B cell (primary cell): ENCODE measurements at places on chromosomes 3 and 15. TPM values are rescaled to one million over a fixed set of nuclear protein-coding genes. Genes with fewer than 3 reads are reported as not detected.

GRCh38 chr15:76447728-76448441, 111.3 kb downstream of the ISL2 start:
- H3K4me3 ChIP-seq = no peak overlapping the region
- H3K36me3 ChIP-seq = no peaks in the 10 kb centered on the region

DNA sequence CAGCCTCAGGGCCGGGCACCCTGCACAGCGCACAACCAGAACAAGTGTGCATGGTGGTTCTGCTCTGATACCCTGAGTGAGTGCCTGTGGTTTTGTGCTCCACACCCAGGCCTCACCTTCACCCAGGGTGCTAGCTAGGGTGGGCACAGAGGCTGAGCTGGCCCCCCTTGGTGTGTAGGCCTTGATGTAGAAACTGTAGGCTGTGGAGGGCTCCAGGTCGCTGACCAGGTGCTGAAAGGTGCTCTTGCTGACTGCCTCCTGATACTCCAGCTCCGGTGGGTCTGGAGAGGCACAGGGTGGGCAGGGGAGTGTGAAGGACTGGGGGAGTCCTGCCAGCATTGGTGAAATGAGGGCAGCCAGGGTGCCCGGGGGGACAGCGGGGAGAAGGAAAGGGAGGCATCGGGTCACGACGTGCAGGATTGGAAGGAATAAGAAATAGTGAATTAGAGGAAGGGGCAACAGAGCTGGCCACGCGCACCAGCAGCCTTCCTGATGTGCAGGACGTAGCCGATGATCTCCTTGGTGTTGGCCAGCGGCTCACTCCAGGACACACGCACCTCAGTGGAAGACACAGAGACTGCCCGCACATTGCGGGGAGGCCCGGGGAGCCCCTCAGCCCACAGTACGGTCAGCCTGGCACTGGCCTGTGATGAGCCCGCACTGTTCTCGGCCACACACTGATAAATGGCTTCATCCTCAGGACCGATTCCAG, 26.6 kb downstream of the RNU5B-1 start:
- DNase-seq = no peak
- no peaks in the 10 kb centered on the region for H3K4me1 ChIP-seq

SAMD7 gene
- total RNA-seq = 0.12 TPM in 1 of 2 replicates, not detected in the other

DNA sequence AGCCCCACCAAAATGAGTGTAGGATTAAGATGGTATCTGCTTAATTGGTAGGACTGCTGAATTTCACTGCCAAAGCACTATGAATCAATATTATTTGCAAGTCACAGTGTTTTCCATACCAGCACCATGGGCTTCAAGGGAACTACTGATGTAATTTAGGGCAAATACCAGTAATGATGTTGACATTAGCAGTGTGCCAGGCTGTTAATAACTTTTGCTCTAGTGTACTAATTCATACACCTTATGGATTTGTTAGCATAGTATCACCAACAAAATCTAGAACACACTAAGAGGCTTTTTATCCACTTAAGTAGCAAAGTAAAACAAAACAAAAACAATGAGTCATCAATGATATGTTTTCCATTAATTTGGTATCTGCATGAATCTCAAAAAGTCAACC, 888.2 kb downstream of the CADM2 start:
- H3K36me3 ChIP-seq = no peaks in the 10 kb centered on the region
- no peak for DNase-seq
- no peaks in the 10 kb centered on the region for H3K27me3 ChIP-seq
- no peak overlapping the region for H3K27ac ChIP-seq
- no peak overlapping the region for H3K4me3 ChIP-seq
- H3K4me1 ChIP-seq = no peaks in the 10 kb centered on the region

DNA sequence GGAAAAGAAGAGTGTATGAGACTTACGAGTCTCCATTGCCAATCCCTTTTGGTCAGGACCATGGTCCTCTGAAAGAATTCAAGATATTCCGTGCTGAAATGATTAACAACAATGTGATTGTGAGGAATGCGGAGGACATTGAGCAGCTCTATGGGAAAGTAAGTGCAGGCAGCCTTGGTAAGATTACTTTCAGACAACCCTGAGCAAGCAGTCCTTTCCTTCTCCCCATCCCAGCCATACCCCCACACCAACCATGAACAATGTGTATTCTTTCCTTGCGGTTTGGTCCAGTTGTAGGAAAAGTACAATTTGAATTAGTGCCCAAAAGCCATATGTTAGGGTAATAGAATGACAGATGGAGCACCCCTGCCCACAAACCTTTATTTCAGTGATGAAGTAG, 5.6 kb downstream of the TSEN2 start:
- H3K4me3 ChIP-seq = no peak overlapping the region
- no peak for DNase-seq
- H3K4me1 ChIP-seq = peaks cover 8% of the 10 kb centered on the region
- H3K36me3 ChIP-seq = no peaks in the 10 kb centered on the region

- H3K4me1 ChIP-seq = no peaks in the 10 kb centered on the region
- no peak overlapping the region for H3K27ac ChIP-seq
- DNase-seq = no peak
- H3K36me3 ChIP-seq = no peaks in the 10 kb centered on the region
- no peak overlapping the region for H3K4me3 ChIP-seq
Observed at GRCh38 chr15:76514282-76514681, 177.7 kb downstream of the ISL2 start.

- H3K27ac ChIP-seq = no peak overlapping the region
- H3K4me1 ChIP-seq = no peaks in the 10 kb centered on the region
- no peak for DNase-seq
- H3K36me3 ChIP-seq = no peaks in the 10 kb centered on the region
- H3K27me3 ChIP-seq = peaks cover 7% of the 10 kb centered on the region
- no peak overlapping the region for H3K4me3 ChIP-seq
Observed at GRCh38 chr3:62870321-62870720, 4.9 kb downstream of the CADPS start.

DNA sequence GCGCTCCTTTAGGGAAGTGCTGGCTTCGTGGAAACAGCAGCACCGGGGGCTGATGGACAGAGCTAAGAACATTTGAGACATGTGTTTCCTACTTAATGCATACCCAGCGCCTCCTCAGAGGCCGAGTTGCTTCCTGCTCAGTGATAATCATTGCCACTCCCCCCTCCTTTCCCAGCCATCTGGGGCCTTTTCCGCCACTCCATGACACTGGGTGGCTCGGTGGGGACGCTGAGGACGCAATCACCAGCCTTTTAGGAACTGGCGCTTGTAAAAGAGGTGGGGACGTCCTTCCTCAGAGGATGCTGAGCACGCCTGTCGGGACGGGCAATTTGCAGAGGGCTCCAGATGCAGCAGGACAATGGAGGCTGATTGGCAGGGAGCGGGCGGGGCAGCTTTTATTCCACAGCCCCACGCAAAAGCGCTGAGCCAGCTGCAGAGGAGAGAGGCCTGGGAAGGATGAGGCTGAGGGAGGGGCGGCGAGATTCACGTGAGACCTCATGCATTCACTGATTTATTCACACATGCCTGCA, 22.2 kb upstream of the IQSEC1 start:
- H3K27me3 ChIP-seq = peaks cover 14% of the 10 kb centered on the region
- H3K36me3 ChIP-seq = no peaks in the 10 kb centered on the region
- H3K4me3 ChIP-seq = no peak overlapping the region
- DNase-seq = peak; percentile 33

GRCh38 chr3:18224426-18224825, 200.7 kb downstream of the SATB1 start:
- peak; percentile 34 for DNase-seq
- no peak overlapping the region for H3K27ac ChIP-seq
- peaks cover 61% of the 10 kb centered on the region for H3K4me1 ChIP-seq
- H3K27me3 ChIP-seq = no peaks in the 10 kb centered on the region
- no peaks in the 10 kb centered on the region for H3K36me3 ChIP-seq
- peak overlapping the region; percentile 56 for H3K4me3 ChIP-seq

DNA sequence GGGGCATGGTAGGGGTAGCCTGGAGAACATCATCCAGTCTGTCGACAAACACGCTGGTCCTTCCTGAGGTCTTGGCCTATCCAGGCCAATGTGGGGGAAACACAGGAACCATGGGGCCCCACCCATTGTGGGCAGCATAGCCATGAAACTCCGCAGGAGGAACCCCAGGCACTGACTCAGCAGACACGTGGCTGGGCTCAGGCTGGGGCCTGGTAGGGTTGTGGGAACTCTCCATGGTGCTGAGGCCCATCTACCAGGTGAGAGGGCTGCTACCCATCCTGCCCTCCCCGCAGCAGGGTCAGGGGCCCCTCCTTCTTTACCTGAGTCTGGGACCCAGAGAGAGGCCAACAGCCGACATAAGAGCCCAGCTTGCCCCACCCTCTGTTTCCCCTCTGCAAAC, 22.6 kb upstream of the CACNA2D2 start:
- H3K36me3 ChIP-seq = no peaks in the 10 kb centered on the region
- H3K4me3 ChIP-seq = no peak overlapping the region
- no peak for DNase-seq

DNA sequence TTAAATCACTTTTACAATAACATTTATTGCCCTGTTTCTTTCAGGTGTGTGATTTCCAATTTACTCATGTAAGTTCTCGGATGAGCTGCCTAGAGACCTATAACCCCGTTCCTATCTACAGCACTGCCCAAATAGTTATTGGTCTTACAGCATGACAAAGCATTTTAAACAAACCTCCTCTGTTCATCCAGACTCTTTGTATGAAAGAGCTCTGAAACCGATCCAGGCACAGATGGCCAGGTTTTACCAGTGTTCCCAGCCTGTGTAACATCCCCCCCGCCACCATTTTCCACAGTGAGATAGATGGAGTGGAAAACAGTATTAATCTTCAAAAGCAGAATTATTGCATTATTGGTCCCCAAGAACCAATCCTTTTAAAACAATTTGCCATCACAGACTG, 59.0 kb upstream of the SPTSSB start:
- H3K36me3 ChIP-seq = no peaks in the 10 kb centered on the region
- no peak overlapping the region for H3K27ac ChIP-seq
- DNase-seq = no peak
- no peak overlapping the region for H3K4me3 ChIP-seq
